ENCODE measurements at places on chromosomes 4 and X.
A peak's percentile ranks its signal among the peaks of the same experiment; 100 is the strongest.

DNA sequence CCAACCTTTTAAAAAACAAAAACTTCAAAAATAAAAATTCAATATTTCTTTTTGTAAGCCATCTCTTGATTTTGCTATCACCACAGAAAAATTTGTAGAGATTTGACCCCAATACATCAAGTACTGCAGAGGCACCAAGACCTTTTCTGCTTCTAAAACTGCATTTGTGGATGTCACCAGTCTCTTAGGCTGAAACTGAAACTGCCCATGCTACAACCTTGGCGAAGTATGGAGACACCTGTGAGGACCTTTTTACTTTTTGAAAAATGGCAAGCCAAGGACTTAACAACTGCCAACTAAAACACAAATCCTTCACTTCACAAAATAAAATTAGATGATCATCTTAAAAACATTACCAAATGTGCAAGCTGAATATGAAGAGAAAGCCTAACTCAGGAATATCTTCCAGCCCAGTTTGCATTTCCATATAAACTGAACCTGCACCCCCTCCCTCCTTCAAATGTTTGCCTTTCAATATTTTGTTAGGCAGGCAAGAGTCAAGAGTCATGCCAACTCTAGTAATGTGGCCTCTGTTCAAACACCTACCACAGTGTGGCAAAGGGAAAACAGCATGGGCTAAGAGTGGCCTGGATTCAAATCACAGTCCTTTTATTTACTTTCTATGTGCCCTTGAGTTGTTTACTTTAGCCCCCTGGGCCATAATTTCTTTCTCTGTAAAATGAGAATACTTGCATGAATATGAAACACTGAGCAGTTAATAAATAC lies 389.4 kb downstream of the OPHN1 start:
- DNase-seq: no peak

- no peak for DNase-seq
Observed at GRCh38 chrX:154516656-154517100, 646 bp upstream of the FAM3A start.

GRCh38 chr4:185020293-185020808 lies 2.1 kb downstream of the HELT start:
- no peak for DNase-seq

- no peak for DNase-seq
Observed at GRCh38 chr4:93157986-93158385, 670.6 kb upstream of the ATOH1 start.

DNA sequence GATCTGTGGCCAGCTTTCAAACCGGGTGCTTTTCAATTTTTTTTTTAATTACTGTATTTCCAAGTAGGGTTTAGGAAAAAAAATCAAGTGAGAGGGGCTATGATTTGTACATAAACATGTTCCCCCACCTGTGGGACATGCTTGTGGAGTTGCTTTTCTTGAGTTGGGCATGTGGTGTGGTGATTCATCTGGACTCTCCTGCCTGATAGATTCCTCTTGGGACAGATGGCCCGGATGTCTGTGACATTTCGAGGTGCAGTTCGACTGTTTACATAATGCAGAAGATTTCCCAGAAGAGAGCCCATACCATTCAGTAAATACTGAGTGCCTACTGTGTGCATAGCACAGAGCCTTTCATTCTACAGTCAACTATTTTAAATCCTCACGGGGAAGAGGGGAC lies 49.9 kb downstream of the DOCK11 start:
- DNase-seq: no peak

DNA sequence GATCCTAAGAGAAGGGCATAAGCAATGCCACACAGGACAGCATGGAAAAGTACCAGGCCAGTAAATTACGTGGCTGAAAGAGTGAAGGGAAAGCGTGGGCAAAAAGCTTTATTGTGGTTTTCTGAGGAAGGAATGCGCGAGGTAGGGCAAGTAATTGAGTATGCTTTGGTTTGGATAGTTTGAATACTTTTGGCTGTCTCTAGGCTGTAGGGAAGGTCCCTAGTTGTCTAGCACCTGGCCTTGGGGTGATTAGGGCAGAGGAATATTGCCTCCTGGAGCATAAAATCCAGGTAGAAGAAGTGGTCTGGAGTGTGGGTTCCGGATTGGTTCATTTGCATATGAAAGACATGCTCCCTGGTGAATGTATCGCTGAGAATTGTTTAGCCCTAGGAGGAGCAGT lies 46.4 kb upstream of the NALF2 start:
- no peak for DNase-seq

DNA sequence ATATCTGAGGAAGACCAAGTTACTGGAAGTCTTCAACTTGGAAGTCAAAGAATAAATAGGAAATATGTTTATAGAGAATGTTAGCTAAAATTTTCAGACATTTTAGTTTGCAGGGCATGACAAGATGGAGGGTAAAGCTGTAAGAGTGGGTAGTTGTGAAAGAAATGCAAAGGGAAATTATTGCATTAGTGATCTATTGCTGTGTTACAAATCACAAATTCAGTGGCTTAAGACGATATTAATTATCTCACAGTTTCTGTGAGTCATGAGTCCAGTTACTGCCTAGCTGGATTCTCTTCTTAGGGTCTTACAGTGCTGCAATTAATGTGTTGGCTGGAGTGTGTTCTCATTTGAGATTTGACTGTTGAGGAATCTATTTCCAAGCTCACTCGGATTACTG lies 62.9 kb upstream of the CAMK2D start:
- no peak for DNase-seq

GRCh38 chr4:55178226-55179005 lies 53.0 kb upstream of the KDR start:
- no peak for DNase-seq

GRCh38 chrX:56802921-56803849 lies 74.1 kb downstream of the NBDY start:
- DNase-seq: peak; percentile 87

- no peak for DNase-seq
Observed at GRCh38 chr4:108821351-108821930, 58.6 kb upstream of the ETNPPL start.

DNA sequence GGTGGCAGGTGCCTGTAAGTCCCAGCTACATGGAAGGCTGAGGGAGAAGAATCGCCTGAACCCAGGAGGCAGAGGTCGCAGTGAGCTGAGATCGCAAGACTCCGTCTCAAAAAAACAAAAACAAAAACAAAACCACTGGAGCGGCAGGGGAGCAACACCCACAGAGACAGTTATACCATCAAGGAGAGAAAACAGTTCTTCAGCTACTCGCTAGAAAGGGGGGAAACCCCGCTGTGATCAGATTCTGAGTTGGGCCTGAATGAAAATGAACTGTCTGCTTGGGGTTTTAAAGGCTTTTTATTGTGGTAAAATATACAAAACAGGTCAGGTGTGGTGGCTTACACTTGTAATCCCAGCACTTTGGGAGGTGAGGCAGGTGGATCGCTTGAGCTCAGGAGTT lies 16.8 kb upstream of the IRAK1 start:
- no peak for DNase-seq

GRCh38 chr4:55609393-55609866 lies 17.4 kb upstream of the PDCL2 start:
- no peak for DNase-seq

- no peak for DNase-seq
Observed at GRCh38 chrX:53682885-53683555, 3.5 kb downstream of the HUWE1 start.

DNA sequence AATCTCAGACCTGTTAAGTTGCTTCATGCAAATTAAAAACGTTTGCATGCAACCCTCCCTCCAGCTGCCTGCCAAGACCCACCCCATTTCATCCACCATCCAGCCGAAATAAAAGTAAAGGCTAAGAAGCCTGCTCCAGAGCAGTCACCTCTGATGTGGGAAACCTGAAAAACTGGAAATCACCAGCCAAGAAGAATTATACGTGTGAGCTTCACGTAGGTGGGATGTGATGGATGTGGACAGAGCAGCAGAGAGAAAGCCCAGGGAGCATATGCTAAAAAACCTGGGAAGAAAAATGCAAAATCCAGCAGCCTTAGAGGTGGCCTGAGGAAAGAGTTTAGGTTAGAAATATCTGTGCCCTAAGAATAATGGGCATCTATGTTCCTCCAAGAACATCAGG lies 160.6 kb upstream of the STS start:
- DNase-seq: no peak

DNA sequence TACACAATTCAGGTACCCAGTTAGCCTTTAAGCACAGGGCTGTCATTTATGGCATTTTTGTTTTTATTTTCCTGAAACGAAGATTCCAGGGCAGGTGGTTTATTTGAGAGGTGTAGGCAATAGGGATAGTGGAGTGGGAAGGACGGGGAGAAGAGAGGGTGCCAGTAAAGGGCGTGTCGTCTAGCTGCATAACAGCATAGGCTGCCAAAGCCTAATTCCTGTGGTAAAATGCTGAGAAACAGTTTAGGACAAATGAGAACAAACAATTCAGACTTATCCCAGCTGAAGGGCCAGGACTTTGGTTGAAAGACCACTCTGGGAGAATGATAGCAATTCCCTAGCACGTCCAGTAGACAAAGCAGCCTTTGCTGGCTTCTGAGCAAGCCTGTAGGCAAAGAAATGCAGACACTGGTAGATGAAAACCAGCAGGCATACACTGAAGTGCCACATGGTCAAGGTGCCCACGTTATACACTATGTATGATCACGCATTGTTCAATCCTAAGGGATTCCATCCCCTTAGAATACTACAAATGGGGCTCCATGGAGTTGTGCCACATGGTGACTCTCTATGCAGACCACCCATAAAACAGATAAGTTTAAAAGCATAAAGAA lies 70.6 kb downstream of the PKD2 start:
- DNase-seq: no peak

- no peak for DNase-seq
Observed at GRCh38 chr4:155367608-155368007, 9.2 kb downstream of the MAP9 start.

Measured in coronary artery (tissue), 2 donors.